Spleen (tissue), 13 donors: ENCODE measurements at places on chromosomes 3 and 15. TPM values are rescaled to one million over a fixed set of nuclear protein-coding genes. Genes with fewer than 3 reads are reported as not detected.

The TM4SF1 gene
- 132 TPM for total RNA-seq

DNA sequence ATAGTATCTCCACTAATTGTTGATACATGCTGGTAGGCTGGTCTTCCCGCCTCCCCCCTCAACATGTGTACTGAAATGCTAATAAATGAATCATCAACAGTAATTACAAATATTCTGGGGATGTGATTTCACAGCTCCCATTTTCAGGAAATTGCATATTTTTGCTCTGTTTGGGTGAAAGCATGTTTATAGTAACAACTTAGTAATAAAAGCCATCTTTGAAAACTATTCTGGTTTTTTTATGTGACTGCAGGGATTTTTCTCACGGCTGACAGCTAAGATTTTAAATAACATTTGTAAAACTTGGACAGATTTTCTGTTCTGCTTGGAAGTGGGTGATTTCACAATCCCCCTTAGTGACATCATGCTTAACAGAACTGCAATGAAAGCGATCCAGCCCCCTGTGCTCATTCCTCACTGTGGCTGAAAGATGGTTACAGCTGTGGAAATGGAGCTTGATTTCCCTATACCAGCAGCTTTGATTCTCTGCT lies 25.6 kb upstream of the FAM174B start:
- DNase-seq: no peak

DNA sequence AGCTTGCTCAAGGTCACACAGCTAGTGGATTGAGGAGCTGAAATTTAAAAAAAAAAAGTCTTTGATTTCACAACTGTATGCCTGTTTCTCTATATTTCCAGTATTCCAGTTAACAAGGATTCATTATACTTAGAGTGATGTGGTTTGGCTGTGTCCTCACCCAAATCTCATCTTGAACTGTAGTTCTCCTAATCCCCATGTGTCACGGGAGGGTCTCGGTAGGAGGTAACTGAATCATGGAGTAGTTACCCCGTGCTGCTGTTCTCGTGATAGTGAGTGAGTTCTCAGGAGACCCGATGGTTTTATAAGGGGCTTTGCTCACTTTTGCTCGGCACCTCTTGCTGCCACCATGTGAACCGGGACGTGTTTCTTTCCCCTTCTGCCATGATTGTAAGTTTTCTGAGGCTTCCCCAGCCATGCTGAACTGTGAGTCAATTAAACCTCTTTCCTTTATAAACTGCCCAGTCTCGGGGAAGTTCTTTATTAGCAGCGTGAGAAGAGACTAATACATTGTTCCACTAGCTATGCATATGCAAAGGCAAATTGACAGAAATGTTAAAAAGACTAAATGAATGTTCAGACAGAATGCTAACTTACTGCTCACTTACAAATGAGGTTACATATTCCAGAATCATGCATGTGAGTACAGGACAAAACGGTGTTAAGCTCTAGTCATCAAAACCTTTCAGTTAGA lies 1101.9 kb downstream of the ROBO1 start:
- DNase-seq: peak; percentile 27

The ANO10 gene
- 21.7 TPM for total RNA-seq

The AHSG gene
- total RNA-seq: not detected

The ABHD17C gene
- total RNA-seq: 9.9 TPM

- DNase-seq: no peak
Measured at GRCh38 chr3:42608581-42608980, 8.1 kb downstream of the NKTR start.

DNA sequence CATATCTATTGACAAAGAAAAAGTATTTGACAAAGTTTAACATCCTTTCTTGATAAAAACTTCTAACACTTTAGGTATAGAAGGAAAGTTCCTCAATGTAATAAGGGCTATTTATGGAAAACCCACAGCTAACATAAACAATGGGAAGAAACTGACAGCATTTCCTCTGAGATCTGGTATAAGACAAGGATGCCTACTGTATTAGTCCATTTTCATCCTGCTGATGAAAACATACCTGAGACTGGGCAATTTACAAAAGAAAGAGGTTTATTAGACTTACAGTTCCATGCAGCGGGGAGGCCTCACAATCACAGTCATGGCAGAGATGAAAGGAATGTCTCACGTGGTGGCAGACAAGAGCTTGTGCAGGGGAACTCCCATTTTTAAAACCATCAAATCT lies 17.8 kb upstream of the CLDN1 start:
- DNase-seq: no peak

The CDAN1 gene
- total RNA-seq: 12.4 TPM

The C3orf85 gene
- total RNA-seq: not detected

The ST6GAL1 gene
- total RNA-seq: 244 TPM

The FOXB1 gene
- not detected for total RNA-seq

DNA sequence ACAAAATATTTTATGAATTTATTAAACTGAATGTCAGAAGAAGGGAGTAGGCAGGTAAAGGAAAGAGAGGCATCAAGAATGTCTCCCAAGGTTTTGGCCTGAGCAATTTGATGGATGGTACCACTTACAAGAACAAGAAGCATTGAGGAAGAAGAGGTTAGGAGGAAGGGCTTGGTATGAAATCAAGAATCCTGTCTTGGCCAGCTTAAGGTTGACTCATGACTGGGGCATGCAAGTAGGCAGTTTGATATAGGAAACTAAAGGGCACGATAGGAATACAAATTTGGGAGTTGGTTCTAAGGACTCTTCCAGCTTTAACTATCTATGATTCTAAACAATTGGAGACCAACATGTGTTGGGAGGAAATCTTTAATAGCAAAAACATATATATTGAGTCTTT lies 79.1 kb downstream of the NTRK3 start:
- DNase-seq: no peak

DNA sequence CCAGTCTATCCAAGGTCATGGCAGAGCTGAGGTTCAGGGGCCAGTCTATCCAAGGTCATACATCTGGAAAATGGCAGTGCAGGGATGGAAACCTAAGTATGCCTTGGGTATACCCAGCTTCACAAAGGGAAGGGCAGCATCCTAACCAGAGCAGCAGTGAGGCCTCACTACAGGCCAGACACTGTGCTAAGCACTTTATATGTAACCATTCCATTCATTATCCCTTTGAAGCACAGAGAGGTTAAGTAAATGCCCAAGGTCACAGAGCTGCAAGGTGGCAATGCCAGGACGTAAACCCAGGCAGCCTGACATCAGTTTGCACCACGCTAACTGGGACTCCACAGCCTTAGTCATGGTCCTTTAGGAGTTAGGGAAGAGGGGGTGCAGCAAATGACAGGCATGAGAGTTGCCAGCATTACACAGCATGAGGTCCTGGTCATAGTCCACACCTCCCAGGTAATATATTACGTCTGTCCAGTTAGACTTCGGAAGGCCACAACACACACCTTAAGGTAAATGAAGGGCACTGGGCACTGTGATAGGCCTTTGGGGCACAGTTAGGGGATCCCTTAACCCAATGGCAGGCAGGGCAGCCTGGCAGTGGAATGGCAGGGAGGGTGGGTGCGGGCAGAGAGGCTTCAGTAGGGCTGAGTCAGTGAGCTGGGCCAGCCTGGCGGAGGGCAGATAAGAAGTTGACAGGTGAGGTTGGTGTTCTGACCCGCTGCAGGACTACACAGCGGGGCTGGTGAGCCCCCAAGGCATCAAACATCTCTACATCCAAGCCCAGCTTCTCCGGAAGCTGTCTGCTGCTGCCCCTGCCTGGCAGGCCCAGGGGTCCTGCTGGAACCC lies 21.1 kb upstream of the CORO2B start:
- DNase-seq: no peak

DNA sequence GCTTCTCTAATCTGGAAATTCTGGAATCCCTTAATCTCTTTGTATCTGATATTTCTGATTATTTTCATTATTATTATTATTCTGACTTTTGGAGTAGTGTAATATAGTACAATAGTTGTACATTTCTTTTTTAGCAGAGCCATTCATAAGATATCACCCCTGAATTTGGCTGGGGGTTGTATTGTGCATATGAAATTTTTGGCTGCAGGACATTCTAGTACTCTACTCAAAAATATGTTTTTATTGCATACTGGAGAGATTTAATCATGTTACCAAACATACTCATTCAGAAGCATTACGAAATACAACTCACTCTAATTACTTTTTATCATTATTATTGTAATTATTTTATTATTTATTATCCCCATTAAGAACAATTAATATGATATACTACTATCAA lies 589.7 kb upstream of the KCNMB2 start:
- DNase-seq: no peak

GRCh38 chr3:43998836-43999727 lies 242.6 kb upstream of the TOPAZ1 start:
- peak; percentile 82 for DNase-seq

GRCh38 chr3:72018343-72018984 lies 233.5 kb upstream of the PROK2 start:
- no peak for DNase-seq

DNA sequence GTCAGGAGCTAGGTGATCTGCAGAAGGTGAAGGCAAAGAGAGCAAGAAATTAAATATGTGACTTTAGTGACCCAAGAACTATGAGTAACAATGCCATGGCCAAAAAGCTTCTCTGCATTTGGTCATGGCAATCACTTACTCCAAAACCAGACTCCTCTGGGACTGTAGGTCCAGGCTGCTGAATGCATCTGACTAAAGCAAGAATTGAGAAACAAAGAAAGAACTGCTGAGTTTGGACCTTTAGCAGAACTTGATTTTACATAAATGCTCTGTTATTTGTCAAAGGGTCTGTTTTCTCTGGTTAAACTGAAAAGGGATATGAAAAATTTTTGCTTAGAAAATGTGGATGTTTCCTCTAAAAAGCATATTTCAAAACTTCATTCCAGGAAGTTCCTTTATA lies 1102.2 kb downstream of the IGSF11 start:
- no peak for DNase-seq

DNA sequence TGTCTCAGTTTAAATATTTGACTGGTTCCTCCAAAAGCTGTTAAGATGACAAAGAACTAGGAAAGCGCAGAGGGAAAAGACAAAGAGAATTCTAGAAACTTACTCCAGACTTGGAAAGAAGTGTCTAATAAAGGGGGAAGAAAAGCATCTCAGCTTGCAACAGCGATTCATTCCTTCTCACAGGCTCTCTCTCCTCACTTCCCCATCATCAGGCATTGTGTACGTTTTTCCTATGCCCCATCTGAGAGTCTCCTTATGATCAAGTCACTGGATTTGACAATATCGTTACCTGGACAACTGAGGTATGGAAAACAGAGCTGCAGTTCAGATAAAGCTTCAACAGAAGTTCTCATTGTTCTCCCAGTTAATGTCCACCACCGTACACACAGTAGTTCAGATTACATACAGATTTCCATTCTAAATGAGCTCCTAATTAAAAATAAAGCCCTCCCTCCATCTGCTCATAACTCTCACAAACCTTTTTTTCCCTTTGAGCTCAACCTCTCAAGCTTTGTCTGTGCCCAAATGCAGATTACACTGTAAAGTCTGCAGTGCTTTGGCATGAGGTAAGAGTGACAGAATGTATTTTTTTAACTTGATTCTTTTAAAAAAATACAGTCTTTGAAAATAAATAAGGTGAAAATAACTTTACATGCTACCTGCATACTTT lies 254.4 kb upstream of the THBS1 start:
- DNase-seq: no peak

The GOLGA6A gene
- not detected for total RNA-seq

DNA sequence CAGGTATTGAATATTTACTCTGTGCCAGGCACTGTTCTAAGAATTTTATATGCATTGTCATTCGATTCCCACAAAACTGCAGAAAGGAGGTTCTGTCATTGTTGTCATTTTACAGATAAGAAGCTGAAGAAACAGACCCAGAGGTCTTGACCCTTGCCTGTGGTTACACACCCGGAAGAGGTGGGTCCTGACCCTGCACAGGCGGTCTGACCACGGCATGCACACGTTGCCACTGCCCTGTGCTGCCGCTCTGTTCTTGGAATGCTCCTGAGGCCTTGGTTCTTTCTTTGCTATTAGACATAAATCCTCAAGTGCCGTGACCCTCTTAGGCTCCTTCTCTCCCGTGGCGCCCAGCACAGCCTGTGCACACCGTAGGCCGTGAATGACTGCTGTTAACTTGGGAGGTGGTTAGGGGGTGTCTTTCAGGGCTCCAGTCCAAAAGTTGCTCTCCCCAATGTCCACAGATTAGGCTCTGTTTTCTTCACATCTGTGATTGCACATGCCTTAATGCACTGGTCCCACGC lies 74.1 kb upstream of the PLXNA1 start:
- DNase-seq: no peak

DNA sequence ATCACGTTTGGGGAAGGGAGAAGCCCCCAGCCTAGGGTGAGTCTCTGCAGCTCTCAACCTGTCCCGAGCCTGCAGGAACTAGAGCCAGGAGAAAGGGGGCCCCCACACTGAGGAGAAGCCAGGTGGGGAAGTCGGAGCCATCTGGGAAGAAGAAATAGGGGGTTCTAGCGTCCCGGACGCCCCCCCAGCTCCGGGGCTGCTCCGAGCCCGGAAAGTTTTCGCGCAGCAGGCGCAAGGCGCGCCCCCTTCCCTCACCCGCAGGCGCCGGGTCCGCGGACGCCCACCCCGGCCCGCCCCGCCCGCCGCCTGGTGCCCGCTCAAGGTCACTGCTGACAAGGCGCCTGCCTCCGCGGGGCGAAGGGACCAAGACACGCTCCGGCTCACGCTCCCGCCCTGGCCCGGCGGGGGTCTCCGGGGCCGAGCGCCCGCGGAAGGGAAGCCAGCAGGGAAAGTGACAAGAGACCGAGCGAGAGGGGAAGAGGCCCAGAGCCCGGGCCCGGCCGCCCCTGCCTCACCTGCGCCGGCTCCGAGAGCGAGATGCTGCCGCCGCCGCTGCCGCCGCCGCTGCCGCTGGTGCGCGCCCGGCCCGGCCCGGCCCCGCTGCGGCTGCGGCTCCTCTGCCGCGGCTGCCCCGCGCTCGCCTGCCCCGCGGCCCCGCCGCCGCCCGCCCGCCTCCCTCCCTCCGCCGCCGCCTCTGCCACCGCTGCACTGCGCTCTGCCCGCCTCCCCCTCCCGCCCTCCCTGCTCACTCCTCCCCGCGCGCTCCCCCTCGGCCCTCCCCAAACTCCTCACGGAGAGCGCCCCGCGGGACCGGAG lies 108.4 kb upstream of the SLC6A11 start:
- no peak for DNase-seq

DNA sequence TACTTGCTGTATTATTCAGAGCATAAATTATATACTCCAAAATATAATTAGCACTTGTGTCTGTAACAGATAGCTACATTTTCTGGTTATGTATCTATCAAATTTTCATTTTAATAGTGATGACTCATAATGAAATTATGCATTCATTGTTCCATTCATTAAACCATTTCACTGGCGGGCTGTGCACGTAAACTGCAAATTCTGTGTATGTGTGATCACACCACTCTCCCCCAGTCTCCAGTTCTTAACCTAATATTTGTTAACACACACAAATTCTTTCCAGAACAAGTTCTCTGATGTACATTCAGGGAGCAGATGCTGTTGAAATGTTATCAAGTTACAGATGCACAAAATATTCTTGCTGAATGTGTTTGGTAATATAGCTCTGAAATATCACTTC lies 3.8 kb upstream of the KCNMB2 start:
- DNase-seq: no peak

- no peak for DNase-seq
Measured at GRCh38 chr15:51366920-51367319, 25.5 kb downstream of the GLDN start.

The ARL14 gene
- total RNA-seq: not detected
